ENCODE measurements at places on chromosomes 4 and X. TPM values are rescaled to one million over a fixed set of nuclear protein-coding genes. Genes with fewer than 3 reads are reported as not detected.

The TAF7L gene
- 0.16 TPM for total RNA-seq

The GLRA2 gene
- total RNA-seq = 1.1 TPM

The DGAT2L6 gene
- total RNA-seq = not detected

DNA sequence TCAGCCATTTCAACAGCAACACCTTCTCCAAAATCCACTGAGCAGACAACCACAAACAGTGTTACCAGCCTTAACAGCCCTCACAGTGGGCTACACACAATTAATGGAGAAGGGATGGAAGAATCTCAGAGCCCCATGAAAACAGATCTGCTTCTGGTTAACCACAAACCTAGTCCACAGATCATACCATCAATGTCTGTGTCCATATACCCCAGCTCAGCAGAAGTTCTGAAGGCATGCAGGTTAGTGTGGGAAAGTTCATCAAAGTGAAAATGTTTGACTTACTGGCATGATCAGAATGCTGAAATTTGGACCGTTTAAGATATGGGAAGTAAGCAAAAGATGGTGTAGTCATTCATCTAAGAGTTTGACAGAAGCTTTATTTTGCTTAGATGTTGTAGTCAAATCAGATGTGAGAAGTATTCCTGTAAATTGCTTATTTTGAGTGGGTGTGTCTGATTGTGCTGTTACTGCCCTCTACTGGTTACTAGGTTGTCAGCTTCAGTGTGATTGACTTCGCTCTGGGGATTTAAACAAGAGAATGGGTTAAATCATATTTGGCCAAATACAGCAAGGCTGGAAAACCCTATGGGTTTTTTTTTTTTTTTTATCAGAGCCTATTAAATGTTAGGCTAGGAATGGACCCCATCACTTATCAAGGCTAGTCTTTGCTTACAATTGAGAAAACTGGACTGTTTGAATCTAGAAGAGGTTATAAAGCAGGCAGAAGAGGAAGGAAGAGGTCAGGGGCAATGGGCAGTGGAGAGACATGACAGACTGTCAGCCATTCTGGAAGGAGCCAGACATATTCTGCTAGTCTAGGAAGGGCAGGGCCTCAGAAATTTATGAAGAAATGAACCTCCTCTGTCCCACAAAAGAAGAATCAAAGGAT lies 130.3 kb downstream of the DIPK2B start:
- no peak for DNase-seq

DNA sequence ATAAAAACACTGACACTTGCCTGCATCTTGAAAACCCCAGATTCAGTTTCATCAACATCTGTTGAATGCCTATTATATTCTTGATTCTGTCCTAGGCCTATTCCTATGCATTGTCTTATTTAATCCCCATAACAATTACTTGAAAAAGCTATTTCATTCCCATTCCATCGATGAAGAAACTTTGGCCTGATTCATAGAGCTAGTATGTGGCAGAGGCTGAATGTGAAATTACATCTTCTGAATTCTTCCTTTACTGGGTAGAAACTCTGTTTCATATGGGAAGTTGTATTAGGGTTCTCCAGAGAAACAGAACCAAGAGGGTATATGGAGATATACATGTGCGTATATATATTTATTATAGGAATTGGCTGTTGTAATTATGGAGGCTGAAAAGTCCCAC lies 35.0 kb upstream of the SLC4A4 start:
- no peak for DNase-seq

- DNase-seq = no peak
Measured at GRCh38 chrX:40514376-40514775, 66.4 kb upstream of the ATP6AP2 start.

GRCh38 chrX:38268011-38268410 lies 47.3 kb upstream of the SRPX start:
- no peak for DNase-seq

GRCh38 chr4:167359711-167360110 lies 125.4 kb upstream of the SPOCK3 start:
- no peak for DNase-seq

DNA sequence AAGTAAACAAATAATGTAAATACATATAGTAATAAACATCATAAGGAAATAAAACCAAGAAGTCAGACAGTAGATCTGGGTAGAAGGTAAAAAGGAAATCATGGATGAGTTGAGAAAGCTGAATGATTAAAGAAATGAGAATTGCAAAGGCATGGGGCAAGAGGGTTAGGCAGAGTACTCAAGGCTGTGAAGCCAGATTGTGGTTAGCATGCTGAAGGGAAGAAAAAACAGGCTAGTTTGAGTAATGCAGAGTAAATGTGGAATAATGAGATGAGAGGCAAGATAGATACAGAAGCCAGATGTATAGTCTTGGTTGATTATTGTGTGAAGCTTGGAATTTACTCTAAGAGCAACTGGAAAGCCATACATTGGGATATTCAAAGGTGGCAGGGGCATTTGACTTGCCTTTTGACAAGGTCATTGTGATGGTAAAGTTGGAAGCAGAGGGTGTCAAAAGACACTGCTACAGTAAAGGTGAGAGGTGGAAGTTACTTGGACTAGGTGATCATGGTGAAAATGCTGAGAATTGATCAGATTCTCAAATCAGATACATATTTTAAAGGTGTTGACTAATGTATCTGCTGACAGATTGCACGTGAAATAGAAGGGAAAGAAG lies 307.0 kb downstream of the FSTL5 start:
- DNase-seq = no peak

Measured in sigmoid colon (tissue), 7 donors.